ENCODE measurements at places on chromosomes 3 and 15.

DNA sequence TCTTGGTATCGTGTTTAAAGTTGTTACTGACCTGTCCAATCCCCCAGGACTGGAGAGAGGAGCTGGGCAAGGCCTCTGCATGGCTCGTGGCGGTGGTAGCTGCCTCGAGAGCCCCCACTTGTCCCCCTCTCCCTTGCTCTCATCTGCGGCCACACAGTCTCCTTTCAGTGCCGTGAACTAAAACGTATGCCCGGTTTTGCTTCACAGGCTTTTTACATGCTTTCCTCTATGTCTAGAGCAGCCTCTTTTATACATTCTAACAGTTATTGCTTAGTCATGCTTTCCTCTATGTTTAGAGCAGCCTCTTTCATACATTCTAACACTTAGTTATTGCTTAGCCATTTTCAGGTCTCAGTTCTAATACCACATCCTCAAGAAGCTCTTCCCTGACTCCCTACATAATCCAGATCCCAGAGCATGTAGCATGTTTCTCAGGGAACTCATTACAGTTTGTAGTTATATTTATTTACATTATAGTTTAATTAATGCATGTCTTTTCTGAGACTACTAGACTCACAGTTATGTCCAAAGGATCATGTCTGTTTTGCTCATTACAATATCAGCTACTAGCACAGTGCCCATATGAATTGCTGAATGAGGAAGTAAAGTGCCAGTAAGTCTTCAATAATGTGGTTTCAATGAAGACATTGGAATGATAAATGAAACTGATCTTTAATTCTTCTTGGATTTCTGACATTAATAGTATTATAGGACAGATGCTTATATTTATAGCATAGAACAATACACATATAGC, 66.5 kb upstream of the TBL1XR1 start:
- DNase-seq: no peak

GRCh38 chr3:85483986-85484385, 525.2 kb downstream of the CADM2 start:
- no peak for DNase-seq

- DNase-seq: no peak
These were observed 191.5 kb upstream of the EPHA6 start for GRCh38 chr3:96622878-96623277.

GRCh38 chr15:100208921-100209603, 132.7 kb downstream of the ADAMTS17 start:
- no peak for DNase-seq

GRCh38 chr3:43521941-43522340, 99.9 kb downstream of the ANO10 start:
- no peak for DNase-seq

DNA sequence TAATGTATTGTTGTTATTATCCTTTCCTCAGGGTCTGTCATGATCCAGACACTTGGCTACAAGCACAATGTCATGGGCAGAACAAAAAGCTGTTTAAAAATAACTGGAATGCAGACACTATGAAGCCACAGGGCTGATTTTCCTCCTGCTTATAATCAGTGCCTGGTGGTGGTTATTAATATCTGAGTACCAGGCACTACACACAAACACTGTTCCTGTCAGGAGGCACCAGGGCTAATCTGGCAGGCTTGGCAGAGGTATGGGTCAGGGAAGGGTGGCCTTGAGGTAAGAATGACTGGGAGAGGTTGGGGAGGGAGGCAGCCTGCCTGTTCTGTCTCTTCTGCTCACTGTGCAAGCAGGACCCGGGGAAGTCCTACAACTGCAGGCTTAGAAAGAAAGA, 67.2 kb downstream of the WDR76 start:
- no peak for DNase-seq

DNA sequence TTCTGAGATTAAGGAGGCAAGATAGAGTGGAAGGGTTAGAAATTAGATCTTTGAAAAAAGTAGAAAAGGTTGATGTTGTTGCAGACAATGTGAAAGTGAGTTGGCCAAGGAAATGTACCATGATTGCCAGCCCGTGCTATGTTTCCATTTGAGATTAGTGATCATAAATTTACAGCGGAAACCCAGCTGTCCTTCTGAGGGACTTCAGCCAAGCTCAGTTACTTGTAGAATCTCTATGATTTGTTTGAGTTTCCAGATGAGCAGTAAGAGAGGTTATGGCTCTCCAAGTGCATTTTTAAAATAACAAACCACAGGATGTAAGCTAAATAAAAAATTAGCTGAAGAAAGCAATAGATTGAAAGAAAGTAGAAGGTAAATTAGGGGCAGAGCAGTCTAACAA, 54.2 kb upstream of the RBMS3 start:
- no peak for DNase-seq

- no peak for DNase-seq
These were observed 19.6 kb downstream of the PLXND1 start for GRCh38 chr3:129586746-129587430.

- DNase-seq: no peak
These were observed 3.7 kb downstream of the MRAS start for GRCh38 chr3:138351916-138352550.

- no peak for DNase-seq
These were observed 17.1 kb downstream of the MINDY2 start for GRCh38 chr15:58788056-58788710.

GRCh38 chr3:155149494-155149893, 69.4 kb downstream of the MME start:
- no peak for DNase-seq

DNA sequence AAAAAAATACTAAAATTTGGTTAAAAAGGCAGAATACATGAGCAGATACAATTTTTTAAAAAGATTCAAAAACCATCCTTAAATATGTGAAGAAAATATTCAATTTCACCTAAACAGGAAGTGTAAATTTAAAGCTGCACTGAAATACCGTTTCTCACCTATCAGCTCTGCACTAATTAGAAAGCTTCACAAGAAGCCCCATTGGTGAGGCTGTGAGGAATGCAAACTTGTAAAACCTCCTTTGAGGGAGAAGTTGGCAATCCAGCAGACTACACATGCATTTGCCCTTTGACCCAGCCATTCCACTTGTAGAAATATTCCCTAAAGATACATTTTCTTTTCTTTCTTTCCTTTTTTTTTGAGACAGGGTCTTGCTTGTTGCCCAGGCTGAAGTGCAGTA, 18.8 kb downstream of the BLM start:
- DNase-seq: no peak

GRCh38 chr3:130915567-130916292, 21.8 kb downstream of the ATP2C1 start:
- DNase-seq: no peak

DNA sequence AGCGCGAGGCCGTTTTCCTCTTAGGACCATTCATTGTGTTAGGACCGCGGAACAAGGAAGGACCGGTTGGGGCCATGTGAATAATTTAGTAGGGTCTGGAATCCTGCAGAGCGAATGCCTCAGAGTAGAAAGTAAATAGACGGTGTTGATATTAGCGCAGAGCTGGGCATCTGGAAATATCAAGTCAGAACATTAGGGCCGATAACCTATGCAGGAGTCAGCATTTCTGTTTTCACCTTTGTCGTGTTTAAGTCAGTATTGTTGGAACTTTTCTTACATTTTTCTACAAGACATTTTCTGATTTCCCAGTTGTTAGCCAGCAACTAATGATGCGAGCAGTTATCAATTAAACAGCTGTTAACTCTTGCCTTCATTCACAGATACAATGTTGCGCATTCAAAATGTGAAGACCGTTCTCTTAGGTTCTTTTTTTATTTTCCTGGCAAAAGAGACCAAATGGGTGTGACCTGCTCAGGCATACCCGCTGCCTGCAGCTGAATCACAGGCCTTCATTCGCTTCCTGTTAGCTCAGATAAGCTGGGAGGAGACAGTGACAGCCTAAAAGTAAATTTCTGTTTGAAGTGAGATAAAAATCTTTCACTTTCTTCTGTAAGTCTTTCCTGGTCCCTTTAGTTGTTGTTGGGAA, 966 bp upstream of the PKM start:
- DNase-seq: peak; percentile 59

DNA sequence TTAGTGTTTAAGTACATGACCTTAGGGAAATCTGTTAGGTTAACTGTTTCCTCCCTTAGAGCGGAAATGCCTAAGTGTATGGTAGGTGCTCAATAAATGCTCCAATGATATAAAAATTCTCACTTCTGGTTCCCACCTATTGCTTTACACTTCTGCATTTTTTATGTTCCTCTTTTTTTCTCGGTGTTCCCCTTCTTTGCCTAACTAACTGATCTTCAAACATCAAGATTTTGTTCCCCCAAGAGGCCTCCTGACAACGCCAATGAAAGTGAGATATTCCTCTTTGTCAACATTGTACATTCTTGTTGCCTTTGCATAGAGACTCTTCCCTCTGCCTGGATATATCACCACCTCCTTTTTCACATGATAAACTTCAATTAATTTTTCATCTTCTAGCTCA, 17.4 kb downstream of the SLC35A5 start:
- no peak for DNase-seq

DNA sequence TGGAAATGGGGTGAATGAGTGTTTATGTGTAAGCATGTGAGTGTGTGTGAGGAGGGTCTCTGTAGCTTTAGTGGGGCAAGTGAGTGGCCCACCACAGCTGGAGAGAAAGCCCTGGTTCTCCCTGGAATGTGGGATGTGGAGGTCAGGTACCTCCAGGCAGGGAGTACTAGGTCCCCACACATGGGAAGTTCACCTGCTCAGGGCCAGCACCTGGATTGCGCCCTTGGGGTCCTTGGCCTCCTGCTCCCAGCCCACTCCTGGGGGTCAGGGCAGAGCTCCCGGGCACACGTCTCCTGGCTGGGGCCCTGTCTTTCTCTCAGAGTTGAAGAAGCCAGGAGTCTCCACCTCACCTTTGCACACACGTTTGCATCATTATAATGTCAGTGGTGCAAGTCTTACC, 40.0 kb upstream of the TMCC1 start:
- DNase-seq: no peak

DNA sequence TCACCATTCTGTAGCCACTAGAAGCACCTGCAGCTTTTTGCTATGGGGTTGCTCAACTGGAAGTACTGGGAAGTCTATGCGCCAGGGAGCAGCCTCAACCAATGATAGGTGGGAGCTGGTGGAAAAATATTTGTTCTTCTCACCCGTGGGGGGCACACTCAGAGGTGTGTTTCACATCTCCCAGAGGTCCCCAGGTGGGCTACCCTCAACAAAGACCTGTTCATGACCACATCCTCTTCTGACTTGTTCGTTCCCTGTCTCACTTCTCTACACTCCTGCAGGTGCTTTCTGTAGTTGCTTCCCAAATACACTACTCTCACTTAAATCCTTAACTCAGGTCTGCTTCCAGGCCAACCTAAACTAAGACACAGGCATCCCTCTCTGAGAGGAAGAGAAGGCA, 3.6 kb downstream of the CAMP start:
- no peak for DNase-seq

DNA sequence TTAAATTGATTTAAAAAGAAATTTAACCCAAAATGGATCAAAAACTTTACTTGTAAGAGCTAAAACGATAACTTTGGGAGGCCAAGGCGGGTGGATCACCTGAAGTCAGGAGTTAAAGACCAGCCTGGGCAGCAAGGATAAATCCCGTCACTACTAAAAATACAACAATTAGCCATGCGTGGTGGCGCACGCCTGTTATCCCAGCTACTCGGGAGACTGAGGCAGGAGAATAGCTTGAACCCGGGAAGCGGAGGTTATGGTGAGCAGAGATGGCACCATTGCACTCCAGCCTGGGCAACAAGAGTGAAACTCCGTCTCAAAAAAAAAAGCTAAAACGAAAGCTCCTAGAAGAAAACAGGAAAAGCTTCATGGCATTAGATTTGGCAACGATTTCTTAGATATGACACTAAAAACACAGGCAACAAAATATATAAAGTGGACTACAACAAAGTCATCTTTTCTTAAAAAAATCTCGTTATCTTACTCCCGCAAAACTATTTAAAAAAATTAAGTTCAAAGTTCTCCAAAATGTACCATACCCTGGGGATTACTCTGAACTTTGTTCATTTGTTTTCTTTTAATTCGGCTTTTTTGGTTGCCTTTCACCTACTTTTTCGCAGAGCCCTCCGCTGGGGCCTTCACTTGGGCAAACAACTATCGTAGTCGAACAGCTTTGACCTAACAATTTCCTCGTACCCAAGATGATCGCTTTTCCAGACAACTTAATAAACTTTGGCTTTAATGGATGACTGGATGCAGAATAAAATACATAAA, 2.9 kb downstream of the HDDC3 start:
- no peak for DNase-seq

DNA sequence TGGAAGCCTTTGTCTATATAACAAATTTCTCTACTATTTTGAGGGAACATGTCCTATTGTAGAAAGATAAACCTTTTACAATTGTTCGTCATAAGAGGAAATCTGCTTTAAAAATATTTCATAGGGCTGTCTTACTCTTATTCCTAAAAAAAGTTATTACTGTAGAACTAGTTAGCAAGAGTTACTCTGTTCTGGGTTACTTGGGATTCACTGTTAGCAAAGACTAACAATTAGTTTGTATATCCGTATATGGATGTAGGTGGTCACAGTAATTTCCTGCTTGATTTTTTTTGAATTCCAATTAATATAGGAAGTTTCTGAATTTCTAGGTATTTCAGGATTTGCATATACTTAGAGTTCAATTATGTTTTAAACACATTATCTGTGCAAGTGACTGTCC, 413.5 kb downstream of the RBMS3 start:
- no peak for DNase-seq

DNA sequence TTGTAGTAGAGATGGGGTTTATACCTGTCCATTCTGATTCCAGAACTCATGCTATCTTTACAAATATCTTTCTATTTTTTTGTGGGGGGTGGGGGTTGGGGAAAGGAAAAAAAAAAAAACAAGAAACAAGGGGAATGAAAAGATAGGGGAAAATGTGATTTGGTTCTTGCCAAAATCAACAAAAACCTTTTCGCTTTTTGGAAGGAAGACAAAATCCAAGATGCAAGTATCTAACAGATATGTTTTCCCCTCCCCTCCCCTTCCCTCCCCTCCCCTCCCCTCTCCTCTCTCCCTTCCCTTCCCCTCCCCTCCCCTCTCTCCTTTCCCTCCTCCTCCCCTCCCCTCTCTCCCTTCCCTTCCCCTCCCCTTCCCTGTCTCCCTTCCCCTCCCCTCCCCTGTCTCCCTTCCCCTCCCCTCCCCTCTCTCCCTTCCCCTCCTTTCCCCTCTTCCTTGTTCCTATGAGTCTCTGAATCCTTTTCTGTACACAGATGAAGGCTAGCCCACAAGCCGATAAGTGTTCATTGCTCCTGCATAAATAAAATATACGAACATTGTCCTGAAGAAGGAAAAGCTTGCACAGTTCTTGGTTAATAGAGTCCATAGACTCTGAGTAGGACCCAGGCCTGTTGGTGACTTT, 551.9 kb downstream of the EDEM1 start:
- DNase-seq: no peak

DNA sequence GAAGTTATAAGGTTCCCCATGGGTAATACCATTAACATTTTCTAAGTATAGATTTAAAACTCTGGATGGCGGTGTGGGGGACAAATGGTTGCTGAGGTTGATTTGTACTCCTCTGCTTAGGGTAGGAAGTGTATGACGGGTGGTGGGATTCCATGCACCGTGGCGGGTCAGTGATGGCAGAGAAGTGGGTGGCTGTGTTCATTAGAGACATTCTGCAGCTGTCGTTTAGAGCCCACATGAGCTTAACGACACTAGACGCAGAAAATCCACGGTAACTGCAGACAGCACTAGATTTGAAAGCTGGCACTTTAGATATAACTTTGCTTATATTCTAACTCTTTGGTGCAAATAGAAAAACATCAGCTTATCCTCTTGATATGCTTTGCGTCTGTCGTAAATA, 37.5 kb downstream of the SGO1 start:
- no peak for DNase-seq

All from transverse colon (tissue), 4 donors.